Glutamatergic neuron (in vitro differentiated cells): ENCODE measurements at places on chromosomes 3 and 15. TPM values are rescaled to one million over a fixed set of nuclear protein-coding genes. Genes with fewer than 3 reads are reported as not detected.

DNA sequence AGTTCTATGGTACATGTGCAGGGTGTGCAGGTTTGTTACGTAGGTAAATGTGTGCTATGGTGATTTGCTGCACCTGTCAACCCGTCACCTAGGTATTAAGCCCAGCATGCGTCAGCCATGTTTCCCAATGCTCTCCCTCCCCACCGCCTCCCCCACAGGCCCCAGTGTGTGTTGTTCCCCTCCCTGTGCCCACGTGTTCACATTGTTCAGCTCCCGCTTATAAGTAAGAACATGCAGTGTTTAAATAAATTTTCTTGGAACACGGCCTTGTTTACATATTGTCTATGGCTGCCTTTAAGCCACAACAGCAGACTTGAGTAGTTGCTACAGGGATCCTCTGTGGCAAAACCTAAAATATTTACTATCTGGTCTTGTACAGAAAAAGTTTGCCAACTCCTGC lies 41.3 kb upstream of the CORO2B start:
- DNase-seq, result no peak

DNA sequence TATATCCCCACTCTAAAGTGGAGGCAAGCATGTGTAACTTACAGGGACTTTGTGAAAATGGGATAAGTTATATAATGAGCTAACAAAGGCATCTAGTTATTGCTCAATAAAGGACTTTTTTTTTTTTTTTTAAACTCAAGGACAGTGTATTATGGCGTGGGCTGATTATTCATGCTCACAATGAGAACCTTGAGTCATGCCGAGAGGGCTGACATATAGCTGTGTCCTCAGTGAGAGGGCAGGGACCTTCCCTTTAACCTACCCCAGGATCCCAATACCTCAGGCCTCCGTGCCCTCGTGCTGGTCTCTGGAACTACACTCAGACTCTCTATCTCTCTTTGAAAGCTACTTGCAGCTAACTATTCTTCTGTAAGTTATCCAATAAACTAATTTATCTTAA lies 319.9 kb upstream of the ICE2 start:
- no peak for DNase-seq

- peak; percentile 3 for DNase-seq
Observed at GRCh38 chr3:126951561-126951960, 31.4 kb upstream of the PLXNA1 start.

The TUSC7 gene
- total RNA-seq, result not detected

DNA sequence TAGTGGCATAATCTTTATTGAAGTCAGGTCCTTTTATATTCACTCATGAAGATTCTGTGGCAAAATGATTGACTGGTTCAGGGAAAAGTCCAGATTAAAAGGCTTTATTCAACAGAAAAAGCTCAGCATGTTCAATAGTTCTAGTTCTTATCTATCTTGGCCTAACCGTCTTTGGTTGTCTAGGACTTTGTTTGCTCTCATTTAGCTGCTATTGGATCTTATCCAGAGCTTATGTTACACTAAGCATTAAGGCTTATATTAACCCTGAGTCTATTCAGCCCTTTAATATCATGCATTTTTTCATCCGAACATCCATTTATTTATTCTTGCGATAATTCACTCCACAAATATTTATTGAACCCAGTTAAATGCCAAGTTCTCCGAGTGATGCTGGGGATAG lies 601.0 kb upstream of the SGO1 start:
- no peak for DNase-seq

DNA sequence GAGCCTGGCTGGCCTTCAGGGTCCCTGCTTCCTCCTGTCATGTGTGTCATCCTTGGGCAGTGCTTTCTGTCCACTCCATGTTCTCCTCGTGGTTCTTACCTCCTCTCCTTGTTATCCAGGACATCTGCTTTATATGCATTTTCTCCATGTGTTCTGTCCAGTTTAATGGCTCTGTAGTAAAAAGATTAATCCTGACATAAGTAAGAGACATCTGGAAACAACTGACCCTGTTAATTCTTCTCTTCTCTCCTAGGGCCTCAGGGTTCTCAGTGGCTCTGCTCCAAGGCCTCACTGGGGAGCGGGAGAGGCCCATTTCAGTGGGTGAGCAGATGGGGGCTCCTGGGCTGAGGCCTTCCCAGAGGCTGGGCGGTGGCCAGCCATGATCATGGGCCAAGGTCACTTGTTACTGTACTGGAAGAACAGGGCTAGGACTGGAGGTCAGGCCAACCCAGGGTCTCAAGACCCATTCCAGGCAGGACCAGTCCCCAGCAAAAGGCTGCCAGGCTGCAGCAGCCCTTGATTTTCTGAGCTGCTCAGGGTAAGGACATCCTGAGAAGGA lies 20.2 kb upstream of the CDCP1 start:
- DNase-seq, result no peak

- no peak for DNase-seq
Observed at GRCh38 chr3:63056932-63057331, 181.7 kb upstream of the CADPS start.

The AHSG gene
- total RNA-seq, result not detected

GRCh38 chr3:35787936-35788335 lies 148.6 kb downstream of the ARPP21 start:
- no peak for DNase-seq

GRCh38 chr3:127450331-127450730 lies 140.2 kb downstream of the TPRA1 start:
- DNase-seq, result peak; percentile 11

The NANOGP8 gene
- total RNA-seq, result 0.86 TPM

The PLSCR5 gene
- not detected for total RNA-seq

GRCh38 chr15:75156326-75157215 lies 45.1 kb upstream of the C15orf39 start:
- DNase-seq, result no peak

DNA sequence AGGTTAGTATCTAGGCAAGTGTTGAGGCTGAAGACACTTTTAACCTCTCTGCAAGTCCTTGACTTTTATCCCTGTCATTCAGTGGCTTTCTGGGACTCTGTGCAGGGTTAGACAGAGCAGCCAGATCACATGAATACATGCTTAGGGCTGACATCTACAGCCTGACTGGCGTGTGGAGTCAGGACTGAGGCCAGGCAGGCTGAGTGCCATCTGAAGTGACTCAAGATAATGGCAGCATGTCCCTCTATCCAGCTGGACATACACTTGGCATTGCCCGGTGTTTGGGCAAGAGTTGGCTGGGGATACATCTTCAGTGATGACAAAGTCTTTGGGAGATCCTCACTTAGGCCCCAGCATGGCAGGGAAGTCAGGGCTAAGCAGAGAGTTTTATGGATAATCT lies 22.4 kb downstream of the DUOX2 start:
- DNase-seq, result no peak

- peak; percentile 76 for DNase-seq
Observed at GRCh38 chr3:52385157-52385556, 59.7 kb downstream of the SEMA3G start.
